Left lobe of liver (tissue), 2 donors: ENCODE measurements at places on chromosomes 11 and 22. TPM values are rescaled to one million over a fixed set of nuclear protein-coding genes. Genes with fewer than 3 reads are reported as not detected.

GRCh38 chr22:44181033-44181911 is 547 bp downstream of the PARVG start:
- no peak for DNase-seq

PAMR1 gene
- 1.8 TPM for total RNA-seq

- DNase-seq: no peak
These were observed 3.0 kb upstream of the B3GAT1 start for GRCh38 chr11:134414766-134415765.

- no peak for DNase-seq
These were observed 8.0 kb downstream of the POLD4 start for GRCh38 chr11:67345247-67345919.

GRCh38 chr22:41695211-41695610 is 4.1 kb upstream of the MEI1 start:
- DNase-seq: no peak

DNA sequence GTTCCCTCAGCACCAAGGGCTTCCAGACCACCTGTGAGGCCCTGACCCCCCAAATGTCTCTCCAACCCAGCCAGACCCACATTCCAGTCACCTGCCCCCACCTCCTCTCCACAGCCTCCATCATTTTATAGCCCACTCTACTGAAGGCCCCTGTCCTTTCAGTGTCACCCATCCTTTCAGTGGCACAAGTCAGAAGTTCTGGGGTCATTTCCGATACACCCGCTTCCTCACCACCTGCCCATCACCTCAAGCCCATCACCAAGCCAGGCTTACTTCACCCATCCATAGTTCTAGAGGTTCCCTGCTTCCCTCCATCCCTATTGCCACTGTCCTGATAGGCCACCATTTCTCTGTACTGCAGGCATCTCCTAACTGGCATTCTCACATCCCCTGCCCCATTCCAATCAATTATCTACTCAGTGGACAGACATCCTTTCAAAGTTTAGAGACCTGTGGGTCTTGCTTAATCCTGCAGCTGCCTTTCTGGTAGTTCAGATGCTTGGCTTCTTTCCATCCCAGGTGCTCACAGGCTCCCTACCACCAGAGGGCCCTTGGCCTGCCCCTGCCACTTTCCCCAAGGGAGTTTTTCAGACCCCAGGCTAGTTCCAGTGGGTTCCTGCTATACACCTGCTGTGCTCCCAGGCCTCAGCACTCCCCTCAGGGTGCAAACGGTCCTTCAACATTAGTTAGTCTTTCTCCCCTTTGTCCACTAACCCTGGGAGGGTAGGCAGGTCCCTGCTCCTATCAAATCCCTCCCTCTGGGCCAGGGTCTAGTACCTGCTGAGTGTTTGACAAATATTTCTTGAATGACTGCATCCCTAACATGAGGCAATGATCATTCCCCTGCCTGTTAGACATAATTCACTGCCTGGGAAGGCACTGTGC is 7.6 kb downstream of the KCNQ1OT1 start:
- no peak for DNase-seq

DNAJB7 gene
- not detected for total RNA-seq

GRCh38 chr11:34600339-34601084 is 20.4 kb upstream of the EHF start:
- DNase-seq: peak; percentile 62

EHF gene
- 2.8 TPM for total RNA-seq

DNA sequence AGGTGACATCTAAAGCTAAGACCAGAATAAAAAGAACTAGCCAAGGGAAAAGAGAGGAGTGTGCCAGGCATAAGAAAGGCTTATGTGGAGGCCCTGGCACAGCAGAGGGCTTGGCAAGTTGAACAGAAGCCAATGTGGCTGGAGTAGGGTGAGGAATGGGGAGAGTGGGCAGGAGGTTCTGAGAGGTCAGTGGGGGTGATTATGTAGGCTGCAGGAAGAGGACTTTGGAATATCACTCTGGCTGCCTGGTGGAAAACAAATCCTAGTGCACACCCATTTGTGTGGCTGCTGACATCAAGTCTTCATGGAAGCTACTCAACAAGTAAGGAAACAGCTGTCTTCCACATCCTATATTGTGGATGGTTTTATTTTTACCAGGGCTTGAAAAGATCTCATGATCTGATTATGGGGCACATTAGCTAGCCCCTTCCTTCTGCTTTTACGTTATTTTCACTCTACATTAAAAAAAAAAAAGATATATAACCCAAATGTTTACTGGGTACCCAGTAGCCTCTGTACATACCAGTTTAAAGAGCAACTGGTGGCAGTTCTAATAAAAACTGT is 3.4 kb downstream of the MRPL16 start:
- DNase-seq: no peak

- DNase-seq: no peak
These were observed 562 bp downstream of the FOLR3 start for GRCh38 chr11:72135891-72136683.

- no peak for DNase-seq
These were observed 91.9 kb downstream of the WT1 start for GRCh38 chr11:32343325-32344008.

NCR3LG1 gene
- total RNA-seq: 0.35 TPM

- no peak for DNase-seq
These were observed 36.4 kb upstream of the DKK3 start for GRCh38 chr11:12044799-12045198.

DNA sequence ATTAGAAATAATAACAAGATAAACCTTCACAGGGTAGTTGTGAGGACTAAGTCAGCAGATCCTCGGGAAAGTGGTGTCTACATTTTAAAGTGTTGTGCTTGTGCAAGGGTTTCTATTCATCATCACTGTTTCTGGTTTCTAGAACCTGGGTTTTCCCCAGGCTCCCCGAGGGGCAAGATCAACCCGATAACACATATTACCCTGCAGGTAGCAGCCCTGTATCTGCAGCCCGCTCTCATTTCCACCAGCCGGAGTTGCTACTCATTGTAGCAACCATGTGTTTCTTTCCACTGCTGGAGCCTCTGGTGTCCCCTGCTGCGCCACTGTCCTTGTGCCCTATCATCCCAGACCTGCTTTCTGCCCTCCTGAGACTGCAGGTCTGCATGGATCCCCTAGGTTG is 67.0 kb downstream of the MIAT start:
- no peak for DNase-seq

DNA sequence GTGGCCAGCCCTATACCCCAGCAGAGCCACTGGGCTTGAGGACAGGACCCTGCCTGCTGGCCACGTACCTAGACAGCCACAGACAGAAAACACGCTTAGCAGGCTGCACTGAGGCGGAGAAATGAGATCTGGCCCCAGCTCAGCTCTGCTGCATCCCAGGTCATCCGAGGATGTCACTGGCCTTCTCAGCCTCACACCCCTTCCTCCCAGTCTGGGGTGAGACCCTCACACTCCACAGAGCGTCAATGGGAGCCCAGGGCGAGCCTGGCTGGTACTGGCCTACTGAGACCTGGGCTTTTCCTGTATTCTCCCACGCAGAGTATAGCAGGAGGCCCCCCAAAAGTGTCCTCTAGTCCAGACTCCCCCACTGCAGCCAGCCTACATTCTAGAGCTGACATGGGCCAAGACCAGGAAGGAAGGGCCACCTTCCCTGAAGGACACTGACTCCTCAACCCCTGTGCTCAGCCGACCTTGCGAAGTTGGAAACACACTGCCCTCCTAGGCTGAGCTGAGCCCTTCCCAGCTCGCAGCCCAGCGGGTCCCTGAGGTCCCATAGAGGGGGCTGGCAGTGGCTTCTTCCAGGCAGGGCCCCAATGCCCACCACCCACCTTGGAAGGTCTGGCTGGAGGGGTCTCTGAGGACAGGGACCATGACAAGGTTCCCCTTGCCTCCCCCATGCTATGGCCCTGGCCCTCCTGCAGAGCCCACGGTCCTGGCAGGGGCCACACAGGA is 65.9 kb upstream of the LINC01488 start:
- DNase-seq: no peak

DNA sequence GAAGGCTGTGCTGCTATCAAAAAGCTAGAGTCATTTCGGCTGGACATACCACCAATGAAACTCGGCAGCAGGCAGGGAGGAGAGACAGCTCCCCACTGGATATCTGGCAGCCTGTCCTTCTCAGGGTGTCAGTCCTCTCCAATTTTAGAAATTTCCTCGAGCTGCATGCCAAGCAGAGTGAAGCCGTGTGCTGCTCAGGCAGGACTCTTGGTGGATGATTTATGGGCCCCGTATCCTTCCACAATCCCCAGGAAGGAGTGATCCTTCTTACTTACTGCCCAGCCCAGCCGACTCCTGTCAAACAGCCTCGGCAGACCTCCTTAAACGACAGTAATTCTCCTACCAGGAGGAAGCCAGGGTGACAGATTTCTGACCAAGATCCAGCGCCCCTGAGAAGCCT is 410.4 kb downstream of the TENM4 start:
- no peak for DNase-seq

OR2AT4 gene
- not detected for total RNA-seq

DNA sequence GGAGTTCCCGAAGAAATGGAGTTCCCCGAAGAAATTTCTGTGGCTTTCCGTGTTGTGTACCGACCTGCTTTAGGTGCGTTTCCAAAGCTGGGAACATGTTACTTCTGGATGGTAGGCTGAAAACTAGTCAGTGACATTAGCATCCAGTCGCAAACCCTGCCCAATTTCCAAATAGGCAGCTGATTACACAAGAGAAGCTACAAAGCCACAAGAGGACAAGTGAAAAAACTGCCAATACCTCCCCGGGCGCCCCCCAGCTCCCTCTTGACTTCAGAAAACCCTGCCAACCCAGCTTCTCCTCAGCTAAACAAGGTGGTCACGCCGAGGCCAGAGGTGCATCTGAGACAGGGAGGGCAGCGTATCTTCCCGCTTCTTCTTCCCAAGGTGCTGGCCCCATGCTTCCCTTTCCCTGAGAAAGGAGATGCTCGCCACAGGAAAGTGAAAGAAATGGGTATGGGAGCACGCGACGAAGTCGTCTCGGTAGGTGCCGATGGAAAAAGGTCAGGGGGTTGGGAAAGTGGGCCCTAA is 551 bp downstream of the AGBL2 start:
- peak; percentile 59 for DNase-seq

KLHL35 gene
- not detected for total RNA-seq

SULT4A1 gene
- not detected for total RNA-seq

GRCh38 chr11:15483205-15483604 is 368.5 kb downstream of the INSC start:
- no peak for DNase-seq

DNA sequence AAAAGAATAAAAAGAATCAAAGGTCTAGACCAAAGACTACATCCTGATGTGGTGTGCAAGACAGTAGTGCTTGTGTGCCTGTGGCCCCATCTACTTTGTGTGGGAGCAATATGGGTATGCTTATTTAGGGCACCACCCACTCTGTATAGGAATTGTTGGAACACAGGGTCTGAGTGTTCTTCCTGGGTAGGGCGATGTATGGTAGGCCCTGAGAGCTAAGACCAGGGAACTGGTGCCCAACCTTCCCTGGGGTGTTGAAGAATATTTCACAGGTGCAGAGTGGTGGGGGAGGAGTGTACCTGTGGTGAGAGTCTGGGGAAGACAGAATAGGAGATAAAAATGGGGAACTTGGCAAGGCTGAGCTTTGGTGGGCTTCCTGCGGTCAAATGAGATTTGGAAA is 41.9 kb downstream of the MICAL2 start:
- no peak for DNase-seq

GRCh38 chr11:36151933-36152580 is 137.2 kb downstream of the COMMD9 start:
- no peak for DNase-seq

PKDREJ gene
- 0.05 TPM for total RNA-seq

OR5A1 gene
- total RNA-seq: not detected

DNA sequence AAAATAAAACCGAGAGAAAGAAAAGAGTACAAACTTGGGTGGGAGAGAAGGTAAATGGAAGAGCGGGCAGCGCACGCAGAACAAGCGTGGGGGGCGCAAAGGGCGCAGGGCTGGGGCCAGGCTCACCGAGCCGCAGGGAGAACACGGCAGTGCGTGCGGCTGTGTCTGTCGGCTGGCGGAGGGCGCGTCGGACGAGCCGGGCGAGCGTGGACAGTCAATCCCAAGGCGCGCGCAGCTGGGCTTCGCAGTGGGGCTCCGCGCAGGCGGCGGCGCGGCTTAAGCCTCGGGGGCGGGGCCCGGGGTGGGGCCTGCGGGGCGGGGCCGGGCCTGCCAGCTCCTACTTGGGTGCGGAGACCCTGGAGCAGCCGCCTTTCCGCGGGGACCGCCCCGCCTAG is at the start of gene UCP2:
Gene UCP2 (minus strand): TSS at position 249 of the 395 bp plus-strand sequence. CDS start 4,465 bp downstream, outside the sequence.
- DNase-seq: no peak

DNA sequence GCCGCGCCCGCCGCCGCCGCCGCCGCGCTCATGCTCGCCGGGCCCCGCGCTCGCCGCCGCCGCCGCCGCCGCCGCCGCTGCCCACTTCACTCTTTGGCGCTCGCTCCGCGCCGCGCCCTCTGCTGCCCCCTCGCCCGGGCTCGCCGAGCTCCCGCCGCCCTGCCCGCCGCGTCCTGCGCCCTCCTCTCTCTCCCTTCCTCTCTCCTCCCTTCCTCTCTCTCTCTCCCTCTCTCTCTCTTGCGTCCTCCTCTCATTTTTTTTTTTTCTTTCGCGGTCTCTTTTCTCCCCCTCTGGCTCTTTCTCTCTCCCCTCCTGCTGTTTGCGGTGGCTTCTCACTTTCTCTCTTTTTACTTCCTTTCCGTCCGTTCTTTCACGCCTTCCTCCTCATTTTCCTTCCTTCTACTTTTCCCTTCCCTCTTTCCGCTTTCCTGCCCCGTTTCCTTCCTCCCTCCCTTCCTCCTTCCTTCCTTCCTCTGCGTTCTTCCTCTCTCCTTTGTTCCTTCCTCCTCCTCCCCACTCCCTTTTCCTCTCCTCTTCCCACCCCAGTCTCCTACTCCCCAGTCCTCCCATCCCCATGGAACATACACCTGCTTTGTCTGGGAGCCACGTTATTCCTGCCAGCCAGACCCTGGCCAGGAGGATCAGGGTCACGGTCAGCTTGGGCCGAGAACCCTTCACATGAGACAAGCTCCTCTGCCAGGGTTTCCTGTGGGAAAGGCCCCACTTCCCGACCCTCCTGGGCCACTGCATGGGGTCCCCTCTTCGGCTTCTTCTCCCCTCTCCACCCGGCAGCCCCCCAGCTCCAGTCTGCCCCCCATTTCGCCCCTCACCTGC is 19.3 kb upstream of the SHISAL1 start:
- DNase-seq: no peak
